ENCODE measurements at places on chromosomes 2 and 18. TPM values are rescaled to one million over a fixed set of nuclear protein-coding genes. Genes with fewer than 3 reads are reported as not detected.

DNA sequence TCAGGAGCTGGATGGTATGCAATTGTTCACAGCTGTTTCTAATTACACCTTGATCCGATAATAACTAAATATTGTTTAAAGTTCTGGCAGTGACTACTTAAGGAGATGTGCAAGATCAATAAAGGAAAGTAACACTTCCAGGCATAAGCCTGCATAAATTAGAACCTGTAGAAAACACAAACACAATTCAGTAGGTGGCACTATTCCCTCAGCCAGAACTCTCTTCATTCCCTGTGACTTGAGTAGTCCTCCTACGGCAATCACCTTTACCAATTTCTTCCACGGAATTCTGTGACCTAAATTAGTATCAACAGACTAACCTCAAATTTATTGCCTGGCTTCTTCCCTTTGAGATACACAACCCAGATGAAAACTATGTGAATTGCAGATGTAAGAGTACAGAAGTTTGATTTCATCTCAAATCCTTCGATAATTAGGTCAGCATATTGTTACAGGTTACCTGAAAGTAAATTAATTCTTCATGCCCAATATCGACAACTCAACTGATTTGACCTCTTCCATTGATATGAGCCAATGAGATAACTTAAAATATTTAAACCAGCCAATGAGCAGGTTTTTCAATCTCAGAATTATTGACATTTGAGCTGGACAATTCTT is 137.8 kb downstream of the PID1 start:
- no peak overlapping the region for H3K4me3 ChIP-seq
- H3K27me3 ChIP-seq, result no peaks in the 10 kb centered on the region
- H3K4me1 ChIP-seq, result no peaks in the 10 kb centered on the region
- no peaks in the 10 kb centered on the region for H3K36me3 ChIP-seq
- no peak for DNase-seq

TUBA3E gene
- not detected for total RNA-seq

DNA sequence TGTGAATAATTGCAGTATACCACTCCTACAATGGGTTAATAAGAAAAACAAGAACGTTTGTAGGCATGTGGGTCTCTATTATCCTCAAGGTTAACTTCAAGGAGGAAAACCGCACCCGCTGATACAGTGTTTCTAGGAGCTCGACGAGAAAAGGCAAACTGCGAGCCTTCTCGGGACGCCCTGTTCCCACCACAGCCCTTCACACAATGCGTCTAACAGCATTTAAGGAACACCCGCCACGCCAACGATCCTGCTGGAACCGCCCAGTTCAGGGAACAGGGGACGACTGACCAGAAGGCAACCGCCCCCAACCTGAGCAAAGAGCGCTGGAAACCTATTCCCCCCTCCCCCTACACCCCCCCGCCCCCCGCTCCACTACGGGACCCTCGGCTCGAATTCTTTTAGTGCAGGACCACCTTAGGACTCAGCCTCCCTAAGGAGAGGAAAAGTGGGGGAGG is 710 bp upstream of the TMSB10 start:
- peak overlapping the region; percentile 74 for H3K4me3 ChIP-seq
- DNase-seq, result no peak
- peaks cover 42% of the 10 kb centered on the region for H3K4me1 ChIP-seq
- H3K36me3 ChIP-seq, result peaks cover 12% of the 10 kb centered on the region
- no peaks in the 10 kb centered on the region for H3K27me3 ChIP-seq

ZNF142 gene
- total RNA-seq, result 44.2 TPM

- H3K36me3 ChIP-seq, result no peaks in the 10 kb centered on the region
- H3K27ac ChIP-seq, result no peak overlapping the region
- no peak overlapping the region for H3K4me3 ChIP-seq
Measured at GRCh38 chr2:116737951-116738350, 1076.5 kb upstream of the DDX18 start.

GRCh38 chr18:61606068-61606660 is 272.9 kb downstream of the CDH20 start:
- no peaks in the 10 kb centered on the region for H3K36me3 ChIP-seq
- H3K4me1 ChIP-seq, result no peaks in the 10 kb centered on the region
- peaks cover 8% of the 10 kb centered on the region for H3K27me3 ChIP-seq

DNA sequence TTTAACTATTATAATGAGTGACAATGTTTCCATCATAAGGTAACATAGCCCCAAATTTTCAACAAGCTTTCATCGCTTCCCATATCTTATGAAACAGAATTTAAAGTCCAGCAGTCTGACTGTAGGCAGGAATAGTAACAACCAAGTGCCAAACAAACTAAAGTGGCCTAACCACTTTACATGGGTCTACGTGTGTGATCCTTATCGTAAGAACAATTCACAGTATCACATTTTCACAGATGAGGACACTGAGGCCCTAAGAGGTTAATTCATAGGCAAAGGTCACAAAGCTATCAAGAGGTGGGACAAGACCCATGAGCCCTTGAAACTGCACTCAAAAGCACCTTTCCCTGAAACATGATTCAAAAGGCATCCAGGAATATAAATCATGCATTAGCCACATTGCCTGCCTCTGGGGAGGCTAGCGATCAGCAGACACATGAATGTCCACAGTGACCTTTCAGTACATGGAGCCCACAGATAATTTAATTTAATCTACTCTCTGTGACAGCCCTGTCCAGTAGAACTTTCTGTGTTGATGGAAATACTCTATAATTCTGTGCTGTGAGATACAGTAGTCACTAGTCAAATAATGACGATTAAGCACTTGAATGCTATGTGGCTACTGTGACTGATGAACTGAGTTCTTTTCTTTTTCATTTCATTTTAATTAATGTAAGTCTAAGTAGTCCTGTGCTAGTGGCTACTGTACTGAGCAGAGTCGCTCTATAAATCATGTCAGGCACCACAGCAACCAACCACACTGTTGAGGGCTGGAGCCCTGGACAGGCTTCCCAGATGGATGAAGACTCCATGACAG is 30.3 kb downstream of the KIDINS220 start:
- H3K27me3 ChIP-seq, result no peaks in the 10 kb centered on the region
- no peak for DNase-seq
- no peaks in the 10 kb centered on the region for H3K4me1 ChIP-seq
- no peak overlapping the region for H3K27ac ChIP-seq
- H3K36me3 ChIP-seq, result peaks cover 79% of the 10 kb centered on the region

GRCh38 chr2:233728723-233729301 is at the start of gene UGT1A3:
TSS of gene UGT1A3 (plus strand) at chr2:233729042. CDS start at chr2:233729127, 85 bp downstream.
- no peak within 1 kb of the TSS for H3K4me3 ChIP-seq
- H3K36me3 ChIP-seq, result no peaks in the 10 kb centered on the region
- no peaks in the 10 kb centered on the region for H3K4me1 ChIP-seq
- no peak for DNase-seq

BOLL gene
- total RNA-seq, result not detected

DNA sequence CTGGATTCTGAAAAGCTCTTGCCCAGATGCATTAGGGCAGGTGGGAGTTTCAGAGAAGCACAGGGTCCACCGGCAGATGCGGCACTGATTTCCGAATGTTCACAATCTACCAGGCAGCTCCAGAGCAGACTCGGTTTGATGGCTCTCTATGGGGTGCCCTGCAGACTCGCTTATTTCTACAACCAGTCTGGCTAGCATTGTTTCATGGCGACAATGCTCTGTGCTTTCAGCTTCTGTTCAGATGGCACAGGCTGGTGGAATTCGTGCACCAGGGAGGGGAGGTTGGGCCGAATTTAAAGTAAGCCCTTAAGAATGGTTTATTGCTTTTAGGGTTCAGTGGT is 9.9 kb downstream of the MYT1L start:
- no peaks in the 10 kb centered on the region for H3K36me3 ChIP-seq
- no peak overlapping the region for H3K4me3 ChIP-seq
- H3K27ac ChIP-seq, result no peak overlapping the region
- H3K4me1 ChIP-seq, result no peaks in the 10 kb centered on the region
- H3K27me3 ChIP-seq, result no peaks in the 10 kb centered on the region
- no peak for DNase-seq

DNA sequence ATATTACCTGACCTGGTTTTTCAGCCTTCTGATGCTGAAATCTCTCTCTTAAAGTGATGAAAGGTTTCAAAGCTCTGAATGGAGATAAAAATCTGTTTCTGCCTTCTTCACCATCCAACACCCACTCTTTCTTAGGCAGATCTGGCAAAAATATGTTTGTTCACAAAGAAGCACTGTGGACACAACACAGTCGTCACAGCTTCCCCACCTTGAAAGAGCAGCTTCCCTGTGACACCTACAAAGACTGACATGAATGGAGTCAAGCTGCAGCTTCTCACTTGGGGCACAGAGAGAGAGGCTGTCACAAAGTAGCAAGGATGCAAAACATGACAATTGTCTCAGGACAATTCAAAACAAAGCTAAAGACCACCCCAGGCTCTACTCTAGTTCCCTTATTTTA is 86.5 kb downstream of the ICOS start:
- H3K4me1 ChIP-seq, result peaks cover 22% of the 10 kb centered on the region
- no peaks in the 10 kb centered on the region for H3K36me3 ChIP-seq
- no peak overlapping the region for H3K27ac ChIP-seq
- no peak overlapping the region for H3K4me3 ChIP-seq
- H3K27me3 ChIP-seq, result no peaks in the 10 kb centered on the region

GRCh38 chr2:105417857-105418436 is 19.1 kb upstream of the FHL2 start:
- no peak overlapping the region for H3K4me3 ChIP-seq
- H3K27ac ChIP-seq, result no peak overlapping the region
- H3K27me3 ChIP-seq, result peaks cover 10% of the 10 kb centered on the region

DNA sequence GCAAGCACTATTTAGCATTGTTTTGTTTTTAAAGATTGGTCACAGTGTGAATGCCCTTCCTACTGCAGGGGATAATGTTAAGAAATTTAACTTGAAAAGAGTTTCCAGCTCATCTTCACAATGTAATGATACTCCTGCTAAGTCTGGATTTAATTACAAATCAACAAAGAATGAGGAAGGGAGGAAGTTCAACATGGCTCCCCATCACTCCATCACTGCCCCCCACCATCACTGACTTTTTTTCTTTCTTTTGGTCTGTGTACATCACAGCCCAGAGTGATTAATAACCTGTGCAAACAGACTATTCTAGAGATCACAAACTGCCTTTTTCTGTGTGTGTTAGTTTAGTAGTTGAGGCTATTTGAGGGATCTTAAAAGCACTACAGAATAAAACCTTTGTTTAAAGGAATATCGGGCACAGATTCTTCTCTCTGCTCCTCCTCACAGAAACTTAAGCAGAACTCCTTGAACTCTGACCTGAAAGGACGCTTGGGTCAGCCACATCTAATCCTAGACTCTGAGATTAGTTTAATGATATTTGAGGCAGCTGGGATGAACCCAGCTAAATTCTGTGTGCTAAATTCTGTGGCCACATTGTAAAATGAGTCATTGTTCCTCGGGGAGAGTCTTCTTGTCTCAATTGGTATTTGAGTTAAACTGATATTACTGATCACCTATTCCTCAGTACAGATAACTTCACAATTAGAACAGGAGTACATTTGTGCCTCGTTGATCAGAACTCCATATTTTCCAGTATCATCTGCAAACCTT is 47.8 kb downstream of the SATB2 start:
- no peaks in the 10 kb centered on the region for H3K36me3 ChIP-seq
- no peaks in the 10 kb centered on the region for H3K27me3 ChIP-seq
- H3K4me1 ChIP-seq, result no peaks in the 10 kb centered on the region
- no peak overlapping the region for H3K4me3 ChIP-seq

- no peaks in the 10 kb centered on the region for H3K36me3 ChIP-seq
- peak overlapping the region; percentile 13 for H3K4me3 ChIP-seq
- peaks cover 75% of the 10 kb centered on the region for H3K4me1 ChIP-seq
- H3K27me3 ChIP-seq, result no peaks in the 10 kb centered on the region
Measured at GRCh38 chr18:48842259-48843061, 108.3 kb downstream of the SMAD7 start.

- no peaks in the 10 kb centered on the region for H3K36me3 ChIP-seq
- no peak overlapping the region for H3K4me3 ChIP-seq
- H3K27me3 ChIP-seq, result no peaks in the 10 kb centered on the region
- peak; percentile 44 for DNase-seq
- H3K4me1 ChIP-seq, result no peaks in the 10 kb centered on the region
- no peak overlapping the region for H3K27ac ChIP-seq
Measured at GRCh38 chr18:5475267-5475666, 68.5 kb downstream of the EPB41L3 start.

UGT1A8 gene
- total RNA-seq, result not detected

GRCh38 chr2:228527197-228527881 is 345.9 kb upstream of the SPHKAP start:
- no peaks in the 10 kb centered on the region for H3K36me3 ChIP-seq
- H3K27me3 ChIP-seq, result no peaks in the 10 kb centered on the region
- DNase-seq, result no peak
- H3K4me1 ChIP-seq, result no peaks in the 10 kb centered on the region

DNA sequence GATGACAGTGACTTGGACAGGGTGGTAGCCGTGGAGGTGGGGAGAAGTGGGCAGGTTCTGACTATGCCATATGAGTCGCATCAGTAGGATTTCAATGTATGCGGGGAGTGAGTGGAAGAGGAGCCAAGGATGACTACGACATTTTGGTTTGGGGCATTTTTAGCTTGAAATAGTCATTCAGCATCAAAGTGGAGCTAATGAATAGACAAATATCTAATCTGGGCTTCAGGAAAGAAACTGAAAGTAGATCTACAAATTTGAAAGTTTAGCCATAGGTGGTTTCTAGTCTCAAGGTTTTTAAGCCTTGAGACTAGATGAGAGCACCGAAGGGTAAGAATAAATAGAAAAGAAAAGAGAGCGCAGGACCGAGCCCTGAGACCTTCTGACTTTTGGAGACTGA is 58.3 kb downstream of the FEZ2 start:
- H3K27me3 ChIP-seq, result no peaks in the 10 kb centered on the region
- H3K27ac ChIP-seq, result no peak overlapping the region
- no peaks in the 10 kb centered on the region for H3K36me3 ChIP-seq
- no peaks in the 10 kb centered on the region for H3K4me1 ChIP-seq
- H3K4me3 ChIP-seq, result no peak overlapping the region
- DNase-seq, result no peak

- no peaks in the 10 kb centered on the region for H3K4me1 ChIP-seq
- H3K36me3 ChIP-seq, result no peaks in the 10 kb centered on the region
- H3K4me3 ChIP-seq, result no peak overlapping the region
- H3K27ac ChIP-seq, result no peak overlapping the region
Measured at GRCh38 chr2:211035548-211036185, 479.3 kb downstream of the CPS1 start.

DNA sequence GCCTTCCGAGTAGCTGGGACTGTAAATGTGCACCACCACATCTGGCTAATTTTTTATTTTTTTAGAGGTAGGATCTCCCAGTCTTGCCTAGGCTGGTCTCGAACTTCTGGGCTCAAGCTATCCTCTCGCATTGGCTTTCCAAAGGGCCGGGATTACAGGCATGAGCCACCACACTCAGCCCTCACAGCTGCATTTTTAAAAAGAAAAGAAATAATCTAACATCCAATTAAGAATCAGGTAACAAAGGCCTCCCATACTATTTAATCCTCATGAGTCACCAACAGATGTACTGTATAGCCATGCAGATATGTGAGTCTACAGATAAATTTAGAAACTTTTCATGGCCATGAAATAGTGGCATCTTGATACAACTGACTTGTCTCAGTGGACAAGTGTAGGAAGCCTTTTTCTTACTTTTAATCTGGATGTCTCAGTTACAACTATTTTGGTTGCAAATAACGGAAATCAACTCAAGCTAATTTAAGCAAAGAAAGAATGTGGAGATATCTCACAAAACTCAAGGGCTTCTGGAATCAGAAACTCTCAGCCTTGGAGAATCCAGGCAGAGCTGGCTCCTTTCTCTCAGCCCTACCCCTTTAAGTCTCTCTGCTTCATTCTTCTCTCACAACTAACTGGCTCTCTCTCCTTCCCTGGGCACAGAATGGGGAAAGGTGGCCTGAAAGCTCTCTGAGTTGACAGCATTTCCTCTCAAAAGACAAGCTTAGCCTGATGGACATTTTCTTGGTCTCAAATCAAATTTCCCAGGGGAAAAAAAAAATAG is 12.8 kb upstream of the PPM1B start:
- no peak for DNase-seq
- H3K36me3 ChIP-seq, result no peaks in the 10 kb centered on the region
- H3K4me1 ChIP-seq, result no peaks in the 10 kb centered on the region
